ENCODE measurements at places on chromosomes 4 and X. TPM values are rescaled to one million over a fixed set of nuclear protein-coding genes. Genes with fewer than 3 reads are reported as not detected.

Gene DCLK2
- 12.2 TPM for total RNA-seq

Gene TLR6
- 0.94 TPM for total RNA-seq

Gene C4orf50
- not detected for total RNA-seq

Gene IL2
- not detected for total RNA-seq

Gene SLC9B1
- 2.2 TPM for total RNA-seq

Gene NLRP2B
- not detected for total RNA-seq

Gene PRKG2
- total RNA-seq, result 0.15 TPM

All from smooth muscle cell of the coronary artery (primary cell).